Retina (tissue), 1 donor: ENCODE measurements at places on chromosomes 7 and 10.

GRCh38 chr7:106255246-106255645 lies 29.5 kb downstream of the NAMPT start:
- no peak for DNase-seq

- no peak for DNase-seq
These were observed 58.1 kb downstream of the ALOX5 start for GRCh38 chr10:45432113-45432512.

- no peak for DNase-seq
These were observed 6.1 kb upstream of the ABCA13 start for GRCh38 chr7:48165157-48165556.

DNA sequence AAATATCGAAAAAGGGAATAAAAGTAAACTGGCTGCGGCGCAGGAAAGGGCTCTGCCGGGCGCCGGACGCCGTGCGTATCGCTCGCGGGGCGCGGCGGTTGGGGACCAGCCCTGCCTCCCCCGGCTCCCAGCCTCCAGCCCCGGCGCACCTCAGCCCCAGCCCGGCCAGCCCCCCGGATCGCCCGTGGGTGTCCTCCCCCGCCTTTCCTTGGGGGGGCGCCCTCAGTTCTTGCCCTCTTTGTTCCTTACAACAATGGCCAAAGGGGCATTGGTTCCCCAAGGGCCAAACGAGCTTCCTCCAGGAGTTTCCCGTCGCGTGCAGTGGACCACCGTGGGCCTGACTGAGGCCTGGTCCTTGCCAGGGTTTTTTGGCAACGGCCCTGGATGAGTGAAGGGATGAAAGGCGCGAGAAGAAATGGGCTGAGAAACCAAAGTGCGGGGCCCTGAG lies 1.2 kb downstream of the MACROH2A2 start:
- DNase-seq: peak; percentile 72

GRCh38 chr10:113454341-113455061 lies 98.4 kb upstream of the HABP2 start:
- peak; percentile 59 for DNase-seq

GRCh38 chr7:139108266-139109187 lies 993 bp downstream of the ZC3HAV1 start:
- DNase-seq: peak; percentile 49

- DNase-seq: no peak
These were observed 292.9 kb upstream of the ZMIZ1 start for GRCh38 chr10:78775891-78776290.

DNA sequence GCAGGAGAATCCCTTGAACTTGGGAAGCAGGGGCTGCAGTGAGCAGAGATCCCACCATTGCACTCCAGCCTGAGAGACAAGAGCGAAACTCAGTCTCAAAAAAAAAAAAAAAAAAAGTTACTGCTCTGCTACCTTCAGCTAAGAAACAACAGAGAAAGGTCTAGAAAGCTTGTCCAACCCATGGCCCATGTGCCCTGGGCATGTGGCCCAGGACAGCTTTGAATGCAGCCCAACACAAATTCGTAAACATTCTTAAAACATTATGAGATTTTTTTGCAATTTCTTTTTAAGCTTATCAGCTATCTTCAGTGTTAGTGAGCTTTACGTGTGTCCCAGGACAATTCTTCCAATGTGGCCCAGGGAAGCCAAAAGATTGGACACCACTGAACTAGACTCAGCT lies 22.9 kb downstream of the PLXDC2 start:
- DNase-seq: no peak

DNA sequence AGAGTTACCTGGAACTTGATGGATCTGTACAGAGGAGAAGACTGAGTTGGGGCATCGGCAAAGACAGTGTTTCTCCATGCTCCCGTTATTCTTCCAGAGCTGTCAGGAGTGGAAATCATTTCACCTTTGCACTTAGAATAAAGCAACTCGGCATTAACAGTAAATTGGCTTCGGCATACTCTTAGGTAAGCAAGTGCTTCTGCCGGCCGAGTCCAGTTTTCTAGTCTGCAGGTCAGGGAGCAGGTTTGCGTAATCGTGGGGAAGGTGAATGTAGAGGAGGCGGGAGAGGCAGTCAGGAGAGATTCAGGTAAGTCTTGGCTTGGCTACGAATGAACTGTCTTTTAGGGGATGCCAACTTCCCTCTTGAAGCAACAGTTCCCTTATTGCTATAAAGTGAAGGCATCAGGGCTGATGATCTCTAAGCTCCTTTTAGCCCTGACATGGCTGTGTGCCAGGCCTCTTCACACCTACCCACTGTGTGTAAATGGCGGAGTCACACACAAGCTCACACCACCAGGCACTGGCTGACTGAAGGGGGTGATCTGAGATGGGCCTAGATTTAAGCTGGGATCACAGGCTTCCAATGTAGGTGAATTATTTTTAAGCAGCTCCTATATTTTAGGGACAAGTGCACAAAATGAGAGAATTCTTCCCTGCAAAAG lies 127.1 kb downstream of the GATA3 start:
- DNase-seq: no peak

DNA sequence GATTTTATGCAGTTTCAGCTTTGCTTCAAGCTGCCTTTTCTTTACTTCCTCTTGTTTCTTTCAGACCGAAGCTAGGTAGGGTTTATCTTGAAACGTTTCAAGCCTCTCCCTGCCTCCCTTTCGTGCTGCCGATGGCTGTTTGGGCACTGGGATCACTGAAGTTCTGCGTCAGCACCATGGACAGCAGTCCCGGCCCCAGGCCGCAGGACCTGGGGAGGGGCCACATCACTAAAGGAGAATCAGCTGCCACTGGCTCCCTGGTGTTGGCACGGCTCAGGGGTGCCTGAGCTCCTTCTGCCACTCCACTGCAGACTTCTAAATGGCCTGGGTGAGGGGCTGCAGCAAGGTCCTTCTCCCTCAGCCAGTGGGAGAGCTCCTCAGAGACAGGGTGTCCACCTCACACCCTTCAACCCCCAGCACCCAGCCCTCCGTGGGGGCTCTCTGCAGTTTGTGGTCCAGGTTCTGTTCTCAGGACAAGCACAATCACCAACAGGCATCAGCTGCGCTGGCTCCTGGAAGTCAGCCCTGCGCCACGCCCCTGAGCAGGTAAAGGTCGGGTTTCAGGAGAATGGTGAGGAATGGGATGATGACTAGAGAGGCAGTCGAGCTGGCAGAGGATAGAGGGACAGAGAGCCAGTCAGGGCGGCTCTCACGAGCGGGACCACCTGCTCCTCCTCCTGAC lies 387.2 kb downstream of the TCERG1L start:
- DNase-seq: peak; percentile 63

DNA sequence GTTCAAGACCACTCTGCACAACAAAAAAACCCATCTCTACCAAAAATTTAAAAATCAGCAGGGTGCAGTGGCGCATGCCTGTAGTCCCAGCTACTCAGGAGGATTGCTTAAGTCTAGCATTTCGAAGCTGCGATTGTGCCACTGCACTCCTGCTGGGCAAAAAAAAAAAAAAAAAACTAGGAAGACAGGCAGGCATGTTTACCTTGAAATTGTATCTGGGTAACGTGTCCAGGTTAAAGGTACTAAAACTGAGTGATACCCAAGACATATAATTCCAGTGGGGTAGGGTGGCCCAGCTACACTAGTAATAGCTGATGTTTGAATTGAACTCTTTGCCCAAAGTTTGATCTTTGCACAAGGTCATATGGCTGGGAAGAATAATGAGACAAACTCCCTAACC lies 16.2 kb downstream of the GHITM start:
- no peak for DNase-seq

DNA sequence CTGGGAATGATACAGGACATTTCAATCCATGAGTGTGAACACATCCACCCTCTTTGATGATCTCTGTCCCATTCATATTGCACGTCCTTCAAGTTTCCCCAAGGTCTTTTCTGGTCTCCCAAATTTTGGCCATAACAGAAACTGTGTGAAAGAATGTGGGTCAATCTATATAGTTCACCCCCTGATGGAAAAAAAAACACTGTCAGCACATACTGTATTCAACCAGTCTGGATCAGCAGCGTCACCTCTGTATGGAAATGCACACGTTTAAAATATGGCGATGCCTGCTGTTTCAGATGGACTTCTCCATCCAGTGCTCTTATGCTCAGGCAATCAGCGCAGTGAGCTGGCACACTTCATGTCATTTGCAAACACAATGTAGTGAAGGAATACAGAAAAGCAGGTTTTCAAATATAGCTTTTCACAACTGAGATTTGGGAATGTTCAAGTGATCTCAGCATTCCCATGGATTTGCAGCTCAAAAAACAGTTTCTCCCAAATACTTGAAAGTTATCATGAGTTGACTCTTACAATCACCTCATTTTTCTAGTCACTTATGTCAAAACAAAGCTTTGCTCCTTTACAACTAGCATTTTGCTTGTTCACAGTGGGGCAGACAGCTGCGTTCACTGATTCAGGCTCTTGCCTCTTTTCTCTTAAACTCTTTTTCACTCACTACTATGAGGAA lies 61.1 kb downstream of the FAM13C start:
- DNase-seq: no peak

DNA sequence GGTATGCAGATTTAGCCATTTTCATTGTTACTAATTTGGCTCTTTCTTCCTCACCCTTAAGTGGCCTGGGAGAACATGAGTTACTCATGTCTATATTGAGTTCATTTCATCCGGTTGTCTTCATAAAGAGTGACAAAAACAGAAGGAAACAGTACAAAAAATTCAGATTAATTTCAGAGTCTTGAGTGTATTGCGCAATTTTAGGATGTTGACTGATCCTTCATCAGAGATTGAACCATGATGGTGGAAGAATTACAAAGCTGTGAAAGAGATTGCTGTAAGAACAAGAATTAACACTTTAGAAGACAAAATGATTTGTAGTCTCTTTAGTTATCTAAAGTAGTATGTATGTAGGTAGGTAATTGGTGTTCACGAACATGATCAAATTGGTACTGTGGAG lies 194.0 kb upstream of the PPP1R3A start:
- DNase-seq: no peak

- no peak for DNase-seq
These were observed 213.8 kb downstream of the DNAJB6 start for GRCh38 chr7:157550300-157551275.

DNA sequence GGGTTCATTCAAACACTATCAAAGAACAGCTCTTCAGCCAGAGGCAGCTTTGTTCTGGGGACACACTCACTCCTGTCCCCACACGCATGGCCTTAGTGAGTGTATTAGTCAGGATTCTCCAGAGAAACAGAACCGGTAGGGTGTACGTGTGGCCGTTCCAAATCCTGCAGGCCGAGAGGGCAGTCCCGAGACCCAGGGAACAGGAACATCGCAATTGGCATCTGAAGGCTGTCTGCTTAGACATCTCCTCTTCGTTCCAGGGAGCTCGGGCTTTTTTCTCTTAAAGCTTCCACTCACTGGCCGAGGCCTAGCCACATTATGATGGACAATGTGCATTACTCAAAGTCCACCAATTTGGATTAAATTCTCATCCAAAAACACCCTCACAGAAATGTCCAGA lies 523.3 kb downstream of the GLRX3 start:
- no peak for DNase-seq

DNA sequence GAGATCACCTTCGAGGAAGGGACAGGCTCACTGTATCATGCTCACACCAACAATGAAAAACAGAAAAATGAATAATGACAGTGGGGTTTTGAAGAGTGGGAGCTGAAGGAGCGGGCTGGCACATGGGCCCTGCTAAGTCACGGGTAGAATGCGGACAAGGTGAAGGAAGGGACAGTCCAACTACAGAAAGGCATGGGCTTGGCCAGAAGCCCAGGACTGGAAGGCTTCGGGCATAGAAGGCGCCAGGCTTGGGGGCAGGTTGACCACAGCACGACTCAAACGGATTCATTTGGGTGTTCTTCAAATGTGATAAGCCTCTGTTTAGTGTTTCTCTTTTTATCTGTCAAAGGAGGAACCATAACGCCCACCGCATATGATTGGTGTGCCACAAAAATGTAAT lies 509.5 kb downstream of the CCSER2 start:
- no peak for DNase-seq

GRCh38 chr7:41786404-41786803 lies 83.5 kb upstream of the INHBA start:
- DNase-seq: no peak

- no peak for DNase-seq
These were observed 141.6 kb downstream of the GPR85 start for GRCh38 chr7:112945046-112945445.

DNA sequence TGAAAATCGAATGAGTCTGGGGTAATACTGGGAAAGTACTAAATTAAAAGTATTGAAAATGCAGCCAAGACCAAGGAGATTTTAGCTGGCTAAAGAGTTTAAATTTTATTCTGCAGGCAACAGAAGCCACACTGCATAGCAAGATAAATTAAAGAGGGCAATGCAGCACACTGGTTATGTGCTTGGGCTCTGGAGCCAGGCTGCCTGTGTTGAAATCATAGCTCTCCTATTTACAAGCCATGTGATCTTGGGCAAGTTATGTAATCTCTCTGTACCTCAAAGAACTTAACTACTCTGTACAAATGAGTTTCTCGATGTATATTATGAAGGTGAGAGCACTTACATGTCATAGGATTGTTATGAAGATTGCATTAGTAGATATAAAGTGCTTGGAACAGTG lies 9.9 kb downstream of the SLC25A13 start:
- DNase-seq: no peak

DNA sequence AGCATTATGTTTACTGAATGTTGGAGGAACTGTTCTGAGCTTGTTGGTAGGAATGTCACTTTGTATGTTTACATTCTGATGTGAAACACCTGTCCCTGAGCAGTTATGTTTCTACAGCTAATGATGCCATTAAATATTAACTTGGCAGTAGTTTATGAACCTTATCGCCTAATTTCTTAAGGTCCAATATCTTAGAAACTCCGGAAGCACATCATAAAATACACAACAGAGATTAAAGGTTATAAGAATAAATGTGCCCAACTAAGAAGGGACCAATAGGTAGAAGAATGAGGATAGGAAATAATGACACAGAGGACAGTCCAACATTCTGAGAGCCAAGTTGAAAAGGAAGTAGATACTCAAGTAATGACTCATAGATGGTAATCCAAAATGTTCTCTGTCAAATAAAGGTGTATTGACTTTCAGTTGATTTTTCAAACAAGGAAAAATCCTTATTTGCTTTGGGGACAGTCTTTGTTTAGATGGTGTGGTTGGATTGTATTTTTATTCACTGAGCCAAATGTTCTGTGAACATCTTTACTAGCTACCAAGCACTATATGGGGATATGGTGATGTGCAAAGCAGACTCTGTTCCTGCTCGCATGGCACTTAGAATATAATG lies 31.9 kb downstream of the LCOR start:
- DNase-seq: no peak
